ENCODE measurements at places on chromosomes 16 and 17.

DNA sequence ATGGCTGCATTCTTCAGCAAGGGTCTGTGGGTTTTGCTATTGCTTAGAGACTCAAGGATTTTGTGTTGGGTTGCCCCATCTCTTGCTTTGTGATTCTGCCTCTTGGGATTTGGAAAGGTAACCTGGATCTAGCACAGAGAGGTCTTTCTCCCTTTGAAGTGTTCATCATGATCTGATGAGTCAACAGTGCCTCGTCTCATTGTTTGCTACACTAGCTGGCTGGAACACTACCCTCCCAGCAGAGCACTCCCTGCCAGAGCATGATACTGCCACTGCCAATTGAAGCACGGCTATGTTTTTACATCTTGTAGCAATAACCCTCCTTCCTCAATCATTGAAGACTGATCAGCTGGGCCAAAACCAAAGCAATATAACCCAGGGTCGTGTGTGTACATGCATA lies 361.0 kb downstream of the CDH13 start:
- no peak for DNase-seq

DNA sequence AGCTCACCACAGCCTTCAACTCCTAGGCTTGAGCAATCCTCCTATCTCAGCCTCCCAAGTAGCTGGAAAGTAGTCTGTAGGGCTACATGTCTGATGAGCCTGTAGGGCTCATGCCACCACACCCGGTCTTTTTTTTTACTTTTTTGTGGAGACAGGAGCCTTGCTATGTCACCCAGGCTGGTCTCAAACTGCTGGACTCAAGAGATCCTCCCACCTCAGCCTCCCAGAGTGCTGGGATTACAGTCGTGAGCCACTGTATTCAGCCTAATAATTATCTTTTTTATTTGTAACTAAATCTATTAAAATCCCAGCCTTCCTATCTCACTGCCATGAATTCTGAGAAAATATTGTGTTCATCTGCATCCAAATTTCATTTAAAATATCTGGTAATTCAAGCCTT lies 15.1 kb downstream of the BRIP1 start:
- no peak for DNase-seq

GRCh38 chr16:84042879-84043485 lies 387 bp upstream of the SLC38A8 start:
- no peak for DNase-seq

GRCh38 chr16:47876511-47876910 lies 279.3 kb downstream of the ABCC12 start:
- no peak for DNase-seq

GRCh38 chr17:41490000-41490990 lies 585 bp upstream of the KRT36 start:
- no peak for DNase-seq

GRCh38 chr16:401468-402348 lies at the start of gene DECR2:
DECR2 (plus strand) TSS chr16:401885; CDS start chr16:401964, 79 bp downstream.
- DNase-seq, result peak; percentile 96

DNA sequence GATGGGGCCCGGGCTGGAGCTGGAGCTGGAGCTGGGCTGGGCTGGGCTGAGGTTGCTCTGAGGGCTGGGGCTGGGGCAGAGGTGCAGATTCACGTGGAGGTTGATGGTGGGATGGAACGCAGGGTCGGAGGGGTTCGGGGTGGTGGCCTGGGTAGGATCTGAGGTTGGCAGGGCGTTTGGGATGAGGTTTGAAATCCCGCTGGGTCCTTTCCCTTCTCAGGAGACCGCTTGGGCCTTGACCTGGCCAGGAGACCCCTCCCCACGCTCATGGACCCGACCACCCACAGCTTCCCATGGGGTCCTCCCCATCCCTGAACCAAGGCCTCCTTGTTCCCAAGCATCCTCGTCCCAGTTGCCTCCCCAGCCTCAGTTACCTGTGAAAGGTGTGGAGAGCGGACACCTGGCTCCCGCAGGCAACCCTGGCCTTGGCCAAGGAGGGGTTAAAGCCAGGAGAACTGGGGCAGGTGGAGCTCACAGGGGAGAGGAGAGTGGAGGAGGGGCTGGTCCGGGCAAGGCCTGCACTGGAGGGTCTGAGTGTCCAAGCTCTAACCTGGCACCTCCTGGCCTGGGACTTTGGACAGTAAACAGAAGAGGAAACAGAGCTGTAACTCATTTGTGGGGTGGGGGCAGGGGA lies at the start of gene ASGR2:
ASGR2 (minus strand) TSS at position 582 of the 634 bp plus-strand sequence. CDS start 582 bp downstream, outside the sequence.
- DNase-seq, result no peak

DNA sequence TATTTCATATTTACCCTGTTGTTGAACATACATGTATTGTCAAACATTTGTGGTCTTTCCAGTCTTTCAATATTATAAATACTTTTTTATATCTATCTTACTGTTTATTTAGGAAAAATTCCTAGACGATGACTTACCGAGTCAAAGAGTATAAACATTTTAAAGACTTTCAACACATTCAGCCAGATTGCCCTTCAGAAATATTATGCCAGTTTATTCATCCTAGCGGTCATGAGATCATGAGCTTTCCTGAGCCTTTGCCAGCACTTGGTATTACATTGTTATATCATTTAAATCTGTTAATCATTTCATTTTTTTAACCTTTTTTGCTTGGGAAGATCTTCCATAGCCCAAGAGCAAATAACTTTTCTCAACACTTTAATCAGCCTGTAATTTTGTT lies 197.4 kb downstream of the SPECC1 start:
- no peak for DNase-seq

DNA sequence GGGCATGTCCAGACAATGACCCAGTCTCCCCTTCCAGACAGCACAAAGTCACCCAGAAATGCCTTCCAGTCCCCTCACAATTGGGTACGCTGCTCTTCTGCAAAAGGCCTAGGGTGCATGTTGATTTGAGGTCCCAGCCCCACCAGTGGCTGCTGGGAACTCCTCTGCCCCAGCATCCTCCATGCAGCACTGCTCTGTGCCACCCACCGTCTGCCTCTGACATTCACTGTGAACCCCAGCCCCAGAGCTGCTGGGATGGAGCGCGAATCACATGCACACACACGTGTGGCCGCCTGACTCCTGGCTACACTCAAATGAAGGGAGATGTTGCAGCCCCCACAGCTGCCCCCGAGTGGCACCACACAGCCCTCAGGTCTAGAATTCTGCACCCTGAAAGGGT lies 1.2 kb upstream of the C17orf113 start:
- no peak for DNase-seq

DNA sequence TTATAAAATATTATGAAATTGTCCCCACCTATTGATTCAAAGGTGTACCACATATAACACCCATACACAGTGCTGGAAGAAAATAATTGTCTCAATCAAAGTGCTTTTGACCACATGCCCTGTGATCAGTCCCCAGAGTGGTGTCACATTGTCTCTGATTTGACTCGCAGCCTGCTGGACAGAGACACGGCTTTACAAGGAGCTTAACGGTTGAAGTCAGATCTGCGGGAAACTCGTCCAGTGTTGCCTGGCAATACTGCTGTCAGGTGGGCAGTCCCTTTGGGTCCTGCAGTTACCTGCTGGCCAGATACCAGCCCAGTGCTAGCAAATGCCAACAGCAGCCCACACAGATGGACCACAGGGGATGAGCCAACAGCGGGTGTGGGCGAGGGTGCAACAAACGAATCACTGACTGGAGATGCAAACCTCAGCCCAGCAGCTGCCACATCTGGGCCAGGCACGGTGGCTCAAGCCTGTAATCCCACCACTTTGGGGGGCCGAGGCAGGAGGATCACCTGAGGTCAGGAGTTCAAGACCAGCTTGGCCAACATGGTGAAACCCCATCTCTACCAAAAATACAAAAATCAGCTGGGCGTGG lies 26.2 kb upstream of the SSTR2 start:
- DNase-seq, result no peak

GRCh38 chr17:45314741-45315647 lies 1.8 kb downstream of the MAP3K14 start:
- DNase-seq, result peak; percentile 48

DNA sequence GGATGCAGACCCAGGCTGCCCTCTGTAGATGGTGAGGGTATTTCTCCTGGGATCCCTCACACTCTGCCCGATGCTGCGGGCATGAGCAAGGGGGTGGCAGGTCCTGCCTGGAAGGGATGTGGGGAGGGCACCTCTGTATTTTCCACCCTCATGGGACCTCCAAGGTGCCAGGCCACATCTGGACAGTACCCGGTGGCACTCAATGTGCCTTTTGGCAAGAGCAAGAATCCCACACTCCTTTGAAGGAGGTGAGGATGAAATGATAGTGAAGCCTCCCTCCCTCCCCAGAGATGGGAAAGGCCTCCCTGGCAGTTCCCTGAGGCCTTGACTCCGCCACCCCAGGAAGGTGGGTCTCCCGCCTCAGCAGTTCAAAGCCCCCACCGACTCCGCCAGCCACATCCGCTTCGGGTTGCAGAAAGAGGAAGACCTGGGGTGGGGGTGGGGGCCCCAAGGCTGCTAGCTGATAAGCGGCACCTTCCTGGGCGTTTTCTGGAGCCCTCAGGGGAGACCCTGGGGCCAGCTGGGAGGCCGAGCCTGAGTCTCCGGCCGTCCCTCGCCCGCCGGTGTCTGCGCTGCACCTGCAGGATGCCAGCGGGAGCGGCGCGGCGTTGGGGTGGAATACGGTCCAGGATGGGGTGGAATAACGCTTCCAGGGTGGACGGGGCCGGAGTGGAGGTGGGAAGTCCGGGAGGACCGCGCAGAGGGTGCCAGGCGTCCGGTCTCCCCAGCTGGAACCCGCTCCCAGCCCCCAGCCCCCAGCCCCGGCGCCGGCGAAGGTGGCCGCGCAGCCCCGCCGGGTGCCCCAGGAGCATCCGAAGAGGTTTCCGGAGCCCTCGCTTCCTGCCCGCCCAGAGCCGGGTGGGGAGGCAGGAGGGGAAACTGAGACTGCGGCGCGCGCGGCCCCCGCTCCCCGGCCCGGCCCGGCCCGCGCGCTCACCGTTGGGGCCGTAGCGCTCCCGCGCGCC lies 718 bp downstream of the ATP2A3 start:
- DNase-seq, result peak; percentile 74

GRCh38 chr17:75748706-75749105 lies 16.3 kb downstream of the GALK1 start:
- no peak for DNase-seq

DNA sequence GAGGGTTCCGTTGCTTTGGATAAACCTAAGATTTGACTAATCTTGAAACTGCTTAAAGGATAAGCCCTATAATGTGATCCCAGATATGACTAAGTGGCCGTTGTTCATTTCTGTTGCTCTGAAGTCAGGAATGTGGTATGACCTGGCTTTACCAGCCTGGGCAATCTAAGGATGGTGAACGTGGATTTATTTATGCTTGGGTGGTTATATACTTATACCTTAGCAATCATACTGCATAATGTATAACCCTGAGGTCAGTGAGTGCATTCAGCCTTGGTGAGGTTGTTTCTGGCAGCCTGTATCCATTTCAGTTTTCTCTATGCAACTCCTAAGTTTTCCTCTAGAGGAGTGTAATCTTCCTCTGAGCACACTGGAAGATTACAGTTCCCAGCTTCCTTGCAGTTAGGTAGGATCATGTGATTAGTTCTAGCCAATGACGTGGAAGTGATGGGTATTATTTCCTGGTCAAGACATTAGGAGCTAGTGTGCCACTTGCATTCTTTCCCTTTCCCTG lies 41.9 kb downstream of the FTO start:
- no peak for DNase-seq

DNA sequence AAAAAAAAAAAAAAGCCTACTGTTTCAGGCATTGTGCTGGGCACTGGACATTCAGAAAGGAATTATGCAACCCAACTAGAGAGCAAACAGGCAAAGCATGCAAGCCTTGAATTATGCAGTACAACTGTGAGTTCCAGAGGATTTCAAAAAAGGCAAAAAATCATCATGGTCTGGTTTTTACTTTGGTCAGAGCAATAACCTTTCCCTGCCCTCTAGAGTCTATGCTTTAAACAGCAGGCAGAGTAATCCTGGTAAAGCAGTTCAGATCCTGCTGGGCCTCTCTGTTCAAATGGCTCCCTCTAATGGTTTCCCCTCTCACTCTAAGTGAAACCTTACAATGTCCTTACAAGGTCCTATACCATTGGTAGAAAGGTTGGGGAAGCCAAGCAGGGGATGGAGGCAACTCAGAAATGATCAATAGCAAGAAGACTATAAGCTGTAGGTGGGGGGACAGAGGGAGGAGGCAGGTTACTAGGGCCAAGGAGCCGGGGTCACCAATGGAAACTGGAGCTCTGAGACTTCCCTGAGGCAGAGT lies 4.6 kb upstream of the TAF15 start:
- peak; percentile 81 for DNase-seq

- no peak for DNase-seq
Measured at GRCh38 chr17:1089915-1090314, 89.9 kb downstream of the ABR start.

DNA sequence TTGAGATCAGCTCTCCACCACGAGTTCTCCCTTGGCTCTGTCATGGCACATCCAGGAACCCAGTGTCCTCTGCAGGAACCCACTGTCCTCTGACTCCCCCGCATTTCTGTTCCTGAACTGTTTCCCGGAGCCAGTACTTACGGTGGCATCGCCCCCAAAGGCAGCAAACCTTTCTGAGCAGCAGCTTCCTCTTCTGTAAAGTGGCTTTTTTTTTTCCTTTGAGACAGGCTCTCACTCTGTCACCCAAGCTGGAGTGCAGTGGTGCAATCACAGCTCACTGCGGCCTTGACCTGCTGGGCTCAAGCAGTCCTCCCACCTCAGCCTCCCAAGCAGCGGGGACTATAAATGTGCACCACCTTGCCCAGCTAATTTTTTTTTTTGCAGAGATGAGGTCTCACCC lies 32.2 kb downstream of the NAGPA start:
- no peak for DNase-seq

GRCh38 chr17:58504826-58505351 lies 9.5 kb downstream of the MTMR4 start:
- no peak for DNase-seq

DNA sequence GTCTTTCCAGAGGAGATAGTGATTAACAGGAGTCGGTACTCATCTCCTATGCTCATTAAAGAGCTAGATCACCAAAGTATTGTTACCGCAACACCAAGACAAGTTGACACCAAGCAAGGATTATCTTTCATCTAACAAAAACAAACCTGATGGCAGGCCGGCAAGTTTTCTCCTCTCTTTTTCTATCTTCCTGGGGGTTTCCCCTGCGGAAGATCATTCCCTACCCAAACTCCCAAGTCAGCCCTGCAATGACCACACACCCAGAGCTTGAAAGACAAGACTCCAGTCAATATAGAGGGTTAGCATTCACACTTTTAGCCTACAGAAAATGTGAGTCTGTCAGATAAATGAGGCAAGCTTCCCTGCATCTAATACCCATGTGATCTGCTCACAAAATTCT lies 312.1 kb downstream of the SOX9 start:
- DNase-seq, result no peak

Data from CD4-positive, alpha-beta T cell treated with Interleukin-10 for 1 hour (primary cell).